ENCODE measurements at places on chromosomes 4 and X. TPM values are rescaled to one million over a fixed set of nuclear protein-coding genes. Genes with fewer than 3 reads are reported as not detected.

GRCh38 chrX:50161127-50161526, 39.7 kb downstream of the AKAP4 start:
- DNase-seq: peak; percentile 10

The NDST3 gene
- 0.74 TPM for total RNA-seq

The SMARCA1 gene
- 26.3 TPM for total RNA-seq

DNA sequence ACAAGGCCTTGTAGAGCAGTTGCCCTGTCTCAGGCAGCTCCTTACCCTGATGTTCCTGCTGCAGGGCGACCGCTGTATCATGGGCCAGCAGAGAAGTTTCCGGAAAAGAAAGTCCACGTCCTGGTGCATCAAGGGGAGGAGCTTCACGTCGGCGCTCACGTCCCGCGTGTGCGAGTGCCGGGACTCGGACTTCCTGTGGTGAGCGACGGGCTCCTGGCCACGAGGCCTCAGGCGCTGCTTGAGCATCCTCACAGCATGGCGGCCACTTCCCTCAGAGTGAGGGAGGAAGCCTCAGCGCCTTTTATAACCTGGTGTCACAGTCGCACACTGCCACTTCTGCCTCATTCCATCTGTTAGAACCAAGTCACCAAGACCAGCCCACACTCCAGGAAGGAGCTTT, 225.5 kb downstream of the AFAP1 start:
- DNase-seq: no peak

The PRDM8 gene
- 3.4 TPM for total RNA-seq

GRCh38 chrX:56226980-56227379, 5.2 kb upstream of the KLF8 start:
- DNase-seq: no peak

The MAGEA11 gene
- not detected for total RNA-seq

- no peak for DNase-seq
Observed at GRCh38 chr4:114310296-114310925, 288.2 kb upstream of the UGT8 start.

Data from A172 (cell line).